WTC11 (cell line): ENCODE measurements at places on chromosomes 1 and 21. TPM values are rescaled to one million over a fixed set of nuclear protein-coding genes. Genes with fewer than 3 reads are reported as not detected.

DNA sequence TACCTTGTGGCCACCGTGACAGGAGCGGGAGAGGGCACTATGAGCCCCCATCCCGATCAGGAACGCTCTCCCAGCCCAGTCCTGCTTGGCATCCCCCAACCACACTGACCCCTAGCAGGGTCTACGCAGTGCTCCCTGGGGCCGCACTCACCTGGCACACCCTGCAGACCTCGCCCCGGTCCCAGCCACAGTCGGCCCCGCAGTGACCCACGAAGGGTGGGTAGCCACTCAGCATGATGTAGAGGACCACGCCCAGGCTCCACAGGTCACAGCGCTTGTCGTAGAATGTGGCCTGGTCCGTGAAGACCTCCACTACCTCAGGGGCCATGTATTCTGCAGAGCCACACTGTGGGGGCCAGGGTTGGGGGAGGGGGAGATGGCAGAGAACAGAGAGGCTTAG is 11.1 kb upstream of the KNCN start:
- no peak for DNase-seq

- no peak for DNase-seq
Measured at GRCh38 chr21:26072666-26073615, 97.6 kb downstream of the APP start.

GRCh38 chr21:23438081-23438480 is 2169.2 kb downstream of the MRPL39 start:
- no peak for DNase-seq

GRCh38 chr1:230292689-230293389 is 133.3 kb downstream of the PGBD5 start:
- no peak for DNase-seq

GRCh38 chr1:41427122-41427913 is 57.2 kb downstream of the EDN2 start:
- DNase-seq = no peak

Gene ADGRL4
- 0.37 to 1.4 TPM (median 0.50 TPM) in 3 replicates for total RNA-seq

Gene ILDR2
- total RNA-seq = 0.89 to 1.8 TPM (median 1.6 TPM) in 3 replicates

Gene SERINC2
- 26.0 to 27.8 TPM (median 27.6 TPM) in 3 replicates for total RNA-seq
